ENCODE measurements at places on chromosomes 5 and 9.
A peak's percentile ranks its signal among the peaks of the same experiment; 100 is the strongest.

- DNase-seq: no peak
Measured at GRCh38 chr9:135746565-135746964, 44.6 kb downstream of the KCNT1 start.

DNA sequence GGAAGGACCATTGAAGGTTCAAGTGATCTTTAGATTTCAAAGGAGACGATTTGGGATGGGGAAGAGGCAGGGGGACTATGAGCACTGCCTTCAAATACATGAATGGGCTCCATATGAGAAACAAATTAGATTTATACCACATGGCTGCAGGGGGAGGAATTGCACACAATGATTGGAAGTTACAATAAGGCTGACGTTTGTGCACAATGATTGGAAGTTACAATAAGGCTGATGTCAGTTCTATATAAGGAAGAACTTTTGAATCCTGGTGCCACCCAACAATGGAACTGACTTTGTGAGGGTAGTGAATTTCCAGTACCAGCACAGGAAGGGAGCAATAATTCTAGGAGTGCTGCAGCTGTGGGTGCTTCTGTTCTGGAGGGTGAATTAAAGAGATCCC is 95.7 kb upstream of the PTGER4 start:
- no peak for DNase-seq

- DNase-seq: peak; percentile 76
Measured at GRCh38 chr9:122810306-122810946, 10.5 kb downstream of the OR1K1 start.

DNA sequence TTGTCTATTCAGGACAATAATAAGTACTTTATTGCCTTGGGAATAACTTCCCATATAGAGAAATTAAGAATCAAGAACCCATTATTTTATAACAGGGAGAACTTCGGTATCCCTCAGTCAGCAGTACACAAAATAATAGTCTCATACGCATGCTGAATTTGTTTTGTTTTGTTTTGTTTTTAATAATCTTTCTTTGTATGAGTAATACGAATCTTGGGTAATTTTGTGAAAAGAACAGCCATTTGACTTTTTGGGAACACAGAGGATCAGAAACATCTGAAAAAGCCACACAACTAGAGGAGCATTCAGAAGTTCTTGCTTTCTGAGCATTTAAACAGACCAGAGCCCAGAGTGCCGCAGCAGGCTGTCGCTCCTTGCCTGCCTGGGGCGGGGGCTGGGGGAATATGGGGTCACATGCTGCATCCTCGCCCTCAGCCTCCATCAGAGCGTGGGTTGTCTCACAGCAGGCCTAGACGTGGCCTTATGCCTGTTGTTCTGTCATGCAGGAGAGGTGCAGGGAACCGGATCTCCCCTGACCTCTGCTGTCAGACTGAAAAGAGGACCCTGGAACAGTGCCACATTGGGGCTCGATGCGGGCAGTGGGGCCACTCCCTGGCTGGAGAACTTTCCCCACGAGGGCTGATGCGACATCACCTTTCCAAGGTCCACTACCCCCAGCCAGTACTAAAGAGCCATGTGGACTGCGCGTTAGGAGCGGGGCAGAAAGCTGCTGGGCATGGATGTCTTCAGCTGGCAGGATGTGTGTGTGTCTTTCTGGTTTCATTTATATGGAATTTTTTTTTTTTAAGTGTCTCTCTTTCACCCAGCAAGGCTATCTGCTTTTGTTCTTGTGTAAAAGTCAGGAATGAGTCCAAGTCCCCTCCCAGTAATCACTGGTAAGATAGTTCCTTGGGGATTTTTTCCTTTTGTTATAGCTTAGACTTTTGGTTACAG is 133.4 kb upstream of the OTULINL start:
- no peak for DNase-seq

DNA sequence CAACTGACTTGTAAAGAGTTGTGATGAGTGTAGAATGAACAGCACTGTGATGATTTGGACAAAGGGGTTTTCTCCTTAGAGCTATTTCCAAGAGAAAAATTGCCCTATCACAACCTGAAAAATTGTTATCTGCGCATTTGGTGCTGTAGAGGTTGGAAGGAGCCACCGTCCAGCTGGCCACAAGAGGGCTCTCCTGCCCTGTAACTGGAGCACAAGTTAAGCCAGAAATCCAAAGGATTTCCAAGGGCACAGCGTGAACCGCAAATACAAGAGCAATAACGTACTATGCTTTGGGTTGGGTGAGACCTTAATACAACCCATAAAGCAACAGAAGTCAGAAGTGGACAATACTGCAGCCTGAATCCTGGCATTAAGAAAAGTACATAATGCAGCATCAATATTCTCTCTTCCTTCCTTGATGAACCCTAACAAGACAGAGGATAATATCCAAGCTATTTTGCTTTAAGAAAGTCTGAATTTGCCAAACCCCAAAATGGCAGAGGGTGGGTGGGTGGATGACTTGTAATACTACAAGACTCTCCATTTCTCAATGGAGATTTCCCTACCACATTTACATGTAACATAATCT is 56.8 kb upstream of the SMIM32 start:
- peak; percentile 26 for DNase-seq

GRCh38 chr9:127130235-127130634 is 7.8 kb upstream of the ANGPTL2 start:
- no peak for DNase-seq

GRCh38 chr9:132200706-132201105 is 38.8 kb downstream of the NTNG2 start:
- DNase-seq: no peak

DNA sequence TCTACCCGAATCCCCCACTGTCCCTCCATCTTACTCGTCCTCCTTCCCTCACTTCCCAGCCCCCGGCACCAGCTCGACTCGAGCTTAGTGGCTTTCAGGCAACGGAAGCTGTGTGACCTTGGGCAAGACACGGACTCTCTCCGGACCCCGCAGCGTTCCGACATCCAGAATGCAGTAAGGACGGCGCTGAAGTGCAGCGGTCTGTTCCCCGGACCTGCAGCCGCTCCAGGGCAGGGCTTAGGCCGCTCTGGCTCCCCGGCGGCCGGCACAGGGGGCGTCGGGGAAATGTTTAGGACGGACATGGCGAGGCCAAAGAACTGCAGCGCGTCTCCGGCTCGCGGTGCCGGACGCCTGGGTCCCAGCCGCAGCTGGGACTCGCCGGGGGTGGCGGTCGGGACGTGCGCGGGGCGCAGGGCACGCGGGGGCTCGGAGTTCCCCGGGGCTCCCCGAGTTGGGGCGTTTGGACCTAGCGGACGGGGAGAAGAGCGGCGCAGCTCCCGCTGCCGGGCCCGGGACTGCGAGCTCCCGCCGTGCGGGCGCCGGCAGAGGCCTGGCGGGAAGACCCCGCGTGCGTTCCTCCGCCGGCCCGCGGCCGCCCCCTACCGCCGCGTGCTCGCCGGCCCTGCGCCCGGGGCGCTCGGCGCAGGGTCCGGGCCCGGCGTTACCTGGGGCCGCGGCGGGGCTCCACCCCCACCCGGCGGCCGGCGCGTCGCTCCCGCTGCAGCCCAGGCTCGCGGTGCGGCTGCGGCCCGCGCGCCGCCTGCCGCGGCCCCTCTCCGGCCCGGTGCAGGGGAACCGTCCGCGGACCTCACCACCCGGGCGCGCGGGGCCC is 5.6 kb upstream of the RNF44 start:
- peak; percentile 46 for DNase-seq

DNA sequence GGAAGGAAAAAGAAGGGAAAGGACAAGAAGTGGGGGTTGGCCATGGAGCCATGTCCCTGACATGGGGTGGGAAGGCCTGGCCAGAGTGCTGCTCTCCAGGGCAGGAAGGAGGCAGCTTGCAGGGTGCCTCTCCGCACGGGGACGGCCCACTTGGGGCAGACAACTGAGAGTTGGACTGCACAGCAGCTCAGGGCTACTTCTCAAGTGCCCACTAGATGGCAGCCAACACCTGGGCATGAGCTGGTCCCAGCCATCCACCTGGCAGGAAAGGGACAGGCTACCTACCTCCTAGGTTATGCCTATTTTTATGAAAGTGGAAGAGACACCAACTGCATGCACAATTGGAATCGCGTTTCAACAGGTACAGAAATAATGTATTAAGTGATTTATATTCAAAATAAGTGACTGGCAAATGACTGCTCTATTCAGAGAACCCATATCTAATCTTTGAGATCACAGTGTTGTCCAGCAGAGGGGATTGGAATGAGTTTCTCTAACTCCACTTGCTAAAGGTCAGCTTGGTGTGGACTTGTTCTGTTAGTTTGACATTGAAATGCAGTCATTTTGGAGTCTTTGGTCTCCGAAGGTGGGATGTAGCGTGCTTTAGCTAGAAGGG is 113.4 kb downstream of the SYK start:
- peak; percentile 84 for DNase-seq

GRCh38 chr9:113493203-113493520 is 29.6 kb downstream of the RGS3 start:
- no peak for DNase-seq

- DNase-seq: no peak
Measured at GRCh38 chr9:131095666-131096268, 564 bp upstream of the AIF1L start.

DNA sequence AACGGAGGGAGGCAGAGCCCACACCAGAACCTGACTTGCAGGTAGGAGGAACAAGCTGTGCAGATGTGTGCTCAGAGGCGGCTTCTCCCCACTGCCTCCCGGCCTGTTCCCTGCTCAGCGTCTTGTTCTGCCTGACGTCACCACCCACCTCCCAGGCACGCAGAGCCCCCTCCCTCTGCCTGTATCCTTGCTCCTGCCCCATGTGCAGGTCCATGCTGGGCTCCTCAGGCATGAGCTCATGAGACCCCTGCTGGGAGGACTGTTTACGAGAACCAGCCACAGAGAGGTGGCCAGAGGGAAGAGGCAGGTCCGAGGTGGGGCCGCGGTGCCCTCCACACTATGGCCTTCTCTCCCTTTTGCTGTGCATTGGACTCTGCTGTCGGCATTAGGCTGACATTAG is 45.5 kb downstream of the SLC6A3 start:
- no peak for DNase-seq
